GM12891 (cell line): ENCODE measurements at places on chromosomes 7 and 10.
A peak's percentile ranks its signal among the peaks of the same experiment; 100 is the strongest.

- no peak for DNase-seq
These were observed 266.8 kb upstream of the STEAP1 start for GRCh38 chr7:89887489-89887888.

DNA sequence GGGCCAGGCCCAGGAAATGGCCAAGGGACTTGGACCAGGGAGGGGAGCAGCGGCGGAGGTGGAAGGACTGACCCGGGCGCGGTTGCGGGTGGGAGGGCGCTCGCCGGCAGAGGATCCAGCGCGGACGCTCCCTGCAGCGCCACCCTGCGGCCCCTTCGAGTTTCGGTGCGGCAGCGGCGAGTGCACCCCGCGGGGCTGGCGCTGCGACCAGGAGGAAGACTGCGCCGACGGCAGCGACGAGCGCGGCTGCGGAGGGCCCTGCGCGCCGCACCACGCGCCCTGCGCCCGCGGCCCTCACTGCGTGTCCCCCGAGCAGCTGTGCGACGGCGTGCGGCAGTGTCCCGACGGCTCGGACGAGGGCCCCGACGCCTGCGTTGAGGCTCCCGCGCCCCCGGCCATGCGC, 16.8 kb upstream of the ZNF467 start:
- peak; percentile 63 for DNase-seq

GRCh38 chr10:112989826-112990225, 39.8 kb downstream of the TCF7L2 start:
- DNase-seq: no peak

DNA sequence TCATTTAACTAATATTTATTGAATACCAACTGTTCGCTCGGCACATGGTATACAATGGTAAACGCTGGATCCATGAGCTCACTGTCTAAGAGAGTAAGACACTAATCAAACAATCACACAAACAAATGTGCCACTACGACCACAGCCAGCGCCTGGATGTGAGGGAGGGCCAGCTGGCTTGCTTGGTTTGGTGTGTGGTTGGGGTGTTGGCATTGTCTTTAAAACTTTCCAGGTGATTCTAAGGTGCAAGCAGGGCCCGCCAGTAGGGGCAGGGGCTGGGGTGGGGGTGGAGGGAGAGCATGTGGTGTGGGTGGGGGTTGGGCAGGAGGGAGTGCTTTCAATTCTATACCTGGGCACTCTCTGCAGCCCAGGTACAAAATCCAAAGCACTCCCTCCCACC, 31.6 kb downstream of the ADRA2A start:
- no peak for DNase-seq

GRCh38 chr10:91909117-91909677, at the start of gene FGFBP3:
Gene FGFBP3 (minus strand): TSS chr10:91909486. CDS start chr10:91908969, 517 bp downstream.
- no peak for DNase-seq

DNA sequence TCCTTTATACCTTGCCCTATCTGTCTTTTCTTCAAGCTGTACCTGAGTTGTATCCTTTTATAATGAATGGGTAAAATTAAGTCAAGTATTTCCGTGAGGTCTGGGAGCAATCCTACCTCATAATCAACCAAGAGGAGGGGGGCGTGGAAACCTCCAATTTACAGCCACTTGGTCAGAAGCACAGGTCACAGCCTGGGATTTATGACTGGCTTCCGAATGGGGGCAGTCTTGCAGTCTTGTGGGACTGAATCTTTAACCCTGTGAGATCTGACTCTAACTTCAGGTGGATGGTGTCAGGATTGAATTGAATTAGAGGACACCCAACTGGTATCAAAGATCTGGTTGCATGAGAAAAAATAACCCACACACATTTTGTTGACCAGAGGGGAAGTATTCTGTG, 23.5 kb upstream of the KCNMA1 start:
- no peak for DNase-seq

DNA sequence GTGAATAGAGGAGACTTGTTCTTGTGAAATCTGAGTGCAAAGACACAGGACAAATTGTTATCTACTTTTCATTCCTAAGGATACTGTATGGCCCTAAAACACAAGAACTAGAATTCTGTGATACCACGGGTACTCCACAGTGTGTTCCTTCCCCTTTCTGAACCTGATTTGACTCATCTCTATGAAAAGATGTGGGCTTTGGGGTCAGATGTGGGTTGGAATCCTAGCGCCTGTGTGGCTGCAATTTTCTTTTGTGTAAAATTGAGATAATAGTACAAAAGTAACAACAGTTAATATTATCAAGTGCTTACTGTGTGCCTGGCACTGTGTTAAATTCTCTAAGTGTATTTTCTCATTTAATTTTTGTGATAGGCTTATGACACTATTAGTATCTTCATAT, 8.1 kb downstream of the SRGN start:
- DNase-seq: no peak

DNA sequence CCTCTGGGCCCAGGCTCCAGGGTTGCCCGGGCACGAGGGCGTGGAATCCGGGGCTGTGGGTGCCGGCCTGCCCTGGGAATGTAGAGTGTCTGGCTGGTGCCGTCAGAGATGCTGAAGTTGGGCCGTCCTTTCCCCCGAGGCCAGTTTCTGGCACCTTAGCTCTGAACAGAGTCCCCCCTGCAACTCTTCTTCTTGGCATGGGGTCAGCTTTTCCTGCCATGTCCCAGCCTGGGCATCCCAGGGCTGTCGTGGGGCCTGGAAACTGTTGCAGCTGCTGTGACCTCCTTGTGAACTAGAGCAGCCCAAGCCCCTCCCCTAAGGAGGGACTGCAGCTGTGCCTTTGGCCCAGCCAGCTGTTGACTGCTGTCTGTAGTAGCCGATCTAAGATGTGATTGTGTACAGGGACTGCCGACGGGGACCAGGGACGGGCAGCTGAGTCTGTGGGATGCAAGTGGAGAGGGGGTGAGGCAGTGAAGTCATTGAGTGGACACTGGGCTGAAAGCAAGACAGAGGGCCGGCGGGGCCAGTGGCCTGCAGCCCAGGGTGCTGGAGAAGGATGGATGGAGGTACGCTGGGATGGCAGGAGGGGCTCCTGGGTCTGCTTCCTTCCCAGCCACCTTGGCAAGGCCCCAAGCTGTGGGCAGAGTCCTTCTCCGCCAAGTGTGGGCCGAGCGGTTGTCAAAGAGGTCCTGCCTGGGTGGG, 35.8 kb downstream of the GBX1 start:
- no peak for DNase-seq

DNA sequence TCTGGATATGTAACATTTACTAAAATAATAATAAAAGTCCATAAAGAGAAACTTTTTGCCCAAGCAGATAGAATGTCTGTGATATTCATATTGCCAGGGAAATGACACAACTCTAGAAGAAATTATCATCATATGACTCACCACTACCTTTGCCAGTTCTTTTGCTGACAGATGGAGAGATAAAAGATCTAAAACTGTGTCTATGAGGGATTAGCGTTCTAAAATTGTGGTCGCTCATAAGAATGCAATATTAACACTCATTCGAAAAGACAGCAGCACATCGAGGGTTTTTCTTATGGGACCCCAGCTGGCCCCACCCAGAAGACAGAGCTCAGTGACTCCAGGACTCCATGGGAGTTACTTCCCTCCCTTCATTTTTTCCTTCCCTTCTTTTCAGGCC, 16.6 kb upstream of the LANCL2 start:
- no peak for DNase-seq

DNA sequence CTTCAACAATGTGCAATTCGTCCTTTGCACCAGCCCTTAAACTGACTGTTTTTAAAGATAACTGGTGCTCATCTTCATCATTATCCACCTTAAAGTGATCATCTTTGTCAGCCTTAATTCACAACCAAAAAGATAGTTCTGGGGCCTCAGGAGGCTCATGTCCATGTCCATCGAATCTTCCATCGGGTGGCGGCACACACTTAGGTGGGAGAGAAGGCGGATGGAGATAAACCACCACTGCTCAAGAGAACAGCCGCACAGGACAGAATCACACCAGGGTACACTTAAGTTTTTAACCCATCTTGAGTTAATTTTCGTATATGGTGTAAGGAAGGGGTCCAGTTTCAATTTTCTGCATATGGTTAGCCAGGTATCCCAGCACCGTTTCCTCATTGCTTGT, 24.8 kb downstream of the OIT3 start:
- no peak for DNase-seq

- DNase-seq: no peak
These were observed 527.1 kb upstream of the FOXK1 start for GRCh38 chr7:4154882-4155535.
